ENCODE measurements at places on chromosomes 4 and X. TPM values are rescaled to one million over a fixed set of nuclear protein-coding genes. Genes with fewer than 3 reads are reported as not detected.

Gene CTAG1B
- not detected for total RNA-seq

Gene PF4V1
- total RNA-seq = not detected

Gene OPRPN
- not detected for total RNA-seq

Gene RHOXF1
- not detected for total RNA-seq

Gene BMP2K
- total RNA-seq = 29.8 TPM

Gene SPANXN3
- not detected for total RNA-seq

Gene ANAPC4
- 13.5 TPM for total RNA-seq

Gene NAA11
- total RNA-seq = not detected

Gene GAGE2A
- total RNA-seq = not detected

Gene MSANTD1
- total RNA-seq = 0.51 TPM

Gene KCTD8
- total RNA-seq = 0.19 TPM

Gene NOX1
- total RNA-seq = not detected

Gene P2RY4
- total RNA-seq = not detected

Gene DKK2
- total RNA-seq = 1.9 TPM

Gene ENOX2
- total RNA-seq = 14.7 TPM

Gene TRPC5OS
- total RNA-seq = not detected

Gene F8A2
- not detected for total RNA-seq

Gene UGT2B11
- not detected for total RNA-seq

- DNase-seq = no peak
Measured at GRCh38 chr4:184448141-184448540, 26.2 kb downstream of the IRF2 start.

DNA sequence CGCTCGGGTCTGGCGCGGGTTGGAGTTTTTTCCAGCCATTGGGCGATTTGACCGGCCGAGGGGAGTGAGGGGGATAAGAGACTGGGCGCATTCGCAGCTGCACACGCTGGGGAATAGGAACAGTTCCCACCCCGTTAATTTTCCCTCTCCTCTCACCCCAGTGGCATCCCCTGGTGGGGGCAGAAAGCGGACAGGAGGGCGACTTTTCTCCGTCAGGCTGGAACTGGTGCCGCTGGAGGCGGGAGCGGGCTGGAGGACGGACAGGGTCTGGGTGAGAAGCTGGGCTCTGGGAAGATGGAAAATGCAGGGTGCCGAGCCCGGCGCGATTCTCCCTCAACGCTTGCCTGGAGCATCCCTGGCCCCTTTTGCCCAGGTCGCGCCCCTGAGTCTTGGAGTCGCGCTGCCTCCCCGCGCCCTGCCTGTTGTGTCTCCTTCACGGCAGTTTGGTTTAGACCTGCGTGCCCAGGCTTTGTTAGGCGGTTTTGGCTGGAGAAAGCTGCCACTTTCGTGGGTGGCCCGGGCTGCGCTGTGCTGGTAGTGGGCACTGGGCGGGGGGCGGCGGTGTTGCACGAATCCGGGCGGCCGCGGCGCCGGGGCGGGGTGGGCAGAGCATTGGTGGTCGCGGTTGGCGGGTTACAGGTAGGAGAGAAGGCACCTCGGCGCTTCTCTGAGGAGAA, 2.0 kb downstream of the ADGRL3 start:
- peak; percentile 63 for DNase-seq

DNA sequence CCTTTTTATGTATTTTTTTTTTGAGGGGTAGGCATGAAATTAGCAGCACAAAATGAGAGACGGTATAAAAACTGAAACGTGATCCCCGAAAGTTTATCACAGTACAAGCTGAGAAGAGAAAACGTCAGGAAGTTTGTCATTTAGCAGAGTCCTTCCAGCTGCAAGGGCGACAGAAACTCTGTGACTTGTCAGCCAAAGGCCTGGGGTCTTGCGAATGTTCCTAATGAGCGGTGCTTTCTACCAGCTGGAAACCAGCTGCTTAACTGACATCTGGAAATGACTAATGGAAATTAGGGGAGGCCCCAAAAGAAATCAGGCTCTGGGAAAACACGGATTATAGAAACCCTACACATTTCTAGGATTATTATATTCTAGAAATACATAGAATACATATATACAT, 66.5 kb downstream of the CHRNA9 start:
- DNase-seq = no peak

GRCh38 chr4:6417516-6418050, 54.8 kb downstream of the PPP2R2C start:
- peak; percentile 44 for DNase-seq

DNA sequence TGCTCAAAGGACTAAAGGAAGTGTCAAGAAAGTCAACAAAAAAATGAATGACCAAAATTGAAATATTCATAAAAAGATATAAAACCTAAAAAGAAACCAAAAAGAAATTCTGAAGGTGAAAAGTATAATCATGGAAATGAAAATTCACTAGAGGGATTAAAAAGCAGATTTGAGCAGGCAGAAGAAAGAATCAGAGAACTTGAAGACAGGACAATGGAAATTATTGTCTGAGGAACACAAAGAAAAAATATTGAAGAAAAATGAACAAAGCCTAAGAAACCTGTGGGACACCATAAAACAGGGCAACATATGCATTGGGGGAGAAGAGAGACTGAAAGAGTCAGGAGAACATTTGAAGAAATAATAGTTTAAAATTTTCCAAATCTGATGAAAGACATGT, 9.9 kb upstream of the SPON2 start:
- no peak for DNase-seq

- DNase-seq = no peak
Measured at GRCh38 chr4:27643101-27643500, 782.5 kb downstream of the STIM2 start.

DNA sequence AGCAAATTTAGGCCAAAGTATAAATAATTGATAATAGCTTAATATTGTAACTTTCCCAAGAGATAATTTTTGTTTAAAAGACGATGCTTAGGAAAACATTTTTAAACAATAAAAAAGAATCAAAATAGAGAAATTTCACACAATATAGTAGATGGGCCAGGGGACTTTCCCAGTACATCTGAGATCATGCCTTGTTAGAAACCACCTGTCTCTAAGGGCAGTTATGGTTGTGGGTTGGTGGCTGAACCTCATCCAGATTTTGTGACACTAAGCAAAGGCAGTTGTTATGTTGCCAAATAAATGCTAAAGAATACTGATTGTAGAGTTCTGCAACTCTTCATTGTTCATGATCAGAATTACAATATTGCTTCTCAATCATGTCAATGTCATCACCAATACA, 270.6 kb downstream of the BANK1 start:
- no peak for DNase-seq

GRCh38 chrX:65894133-65894532, 145.7 kb downstream of the VSIG4 start:
- DNase-seq = no peak

DNA sequence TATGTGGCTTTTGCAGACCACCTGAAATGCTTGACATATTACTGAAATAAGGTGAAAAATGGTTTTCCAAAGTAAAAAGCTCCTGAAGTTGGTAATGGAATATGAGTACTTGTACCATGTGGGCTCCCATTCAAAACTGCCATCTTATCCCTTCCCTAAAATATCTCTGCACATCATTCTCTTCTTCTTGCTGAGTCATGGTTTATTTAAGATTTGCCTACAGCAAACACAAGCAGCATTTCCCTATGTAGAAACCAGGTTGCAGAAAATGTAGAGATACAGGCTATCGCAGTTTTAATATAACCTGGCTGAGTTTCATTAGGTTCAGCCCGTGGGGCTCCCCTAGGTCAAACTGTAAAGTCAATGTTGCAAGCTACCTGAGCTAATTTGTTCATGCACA, 270.1 kb downstream of the NLGN4X start:
- no peak for DNase-seq

- no peak for DNase-seq
Measured at GRCh38 chr4:138389976-138390685, 148.0 kb upstream of the SLC7A11 start.

- DNase-seq = peak; percentile 42
Measured at GRCh38 chr4:3477750-3478430, 14.8 kb downstream of the DOK7 start.

DNA sequence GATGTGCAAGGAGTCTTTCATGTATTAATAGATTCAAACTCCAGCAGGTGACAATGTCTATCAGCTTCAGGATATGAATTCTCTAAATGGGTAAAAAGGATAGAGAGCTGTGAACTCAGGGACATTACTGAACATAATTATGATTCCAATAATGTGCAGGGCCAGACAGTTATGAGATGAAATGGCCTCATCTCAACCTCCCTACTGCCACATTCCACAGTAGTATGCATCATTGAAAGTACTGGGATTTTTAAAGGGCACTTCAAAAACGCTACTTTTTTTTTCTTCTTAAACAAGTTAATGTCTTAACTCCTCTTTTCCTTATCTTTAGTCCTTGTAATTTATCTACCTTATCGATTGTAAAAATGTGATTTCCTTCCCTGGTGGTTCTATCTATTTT, 202.0 kb downstream of the APBB2 start:
- no peak for DNase-seq

GRCh38 chrX:86002076-86002896, 45.1 kb downstream of the CHM start:
- no peak for DNase-seq

DNA sequence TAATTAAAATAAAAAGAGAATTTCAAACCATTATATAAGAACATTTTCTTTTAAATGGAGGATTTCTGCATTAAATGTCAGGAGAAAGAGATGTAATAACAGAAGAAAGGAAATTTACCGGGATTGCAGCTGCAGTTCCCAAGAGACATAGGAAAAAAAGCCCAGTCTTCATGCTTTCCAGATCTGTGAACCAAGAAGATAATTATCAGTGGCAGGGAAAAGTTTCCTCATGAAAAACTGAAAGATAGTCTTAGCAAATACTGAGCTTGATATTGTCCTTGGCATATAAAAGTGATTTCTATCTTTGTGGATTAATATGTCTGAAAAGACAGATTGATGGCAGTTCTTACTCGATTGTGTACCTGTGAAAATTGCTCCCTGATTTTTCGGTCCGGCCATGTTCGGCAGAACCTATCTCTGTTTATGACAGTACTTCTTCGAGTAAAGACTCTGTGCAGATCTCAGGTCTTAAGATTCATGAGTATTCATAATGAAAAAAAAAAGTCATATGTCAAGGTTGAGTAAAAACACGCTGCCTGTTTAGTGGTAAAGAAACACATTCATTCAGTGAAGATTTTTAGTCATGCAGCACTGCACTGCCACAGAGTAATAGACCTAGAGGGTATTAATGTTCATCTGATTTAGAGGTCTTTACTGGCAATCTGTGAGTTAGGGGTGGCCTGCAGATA, 29.6 kb downstream of the SPARCL1 start:
- DNase-seq = no peak

GRCh38 chrX:119618439-119618838, 12.2 kb upstream of the NKRF start:
- DNase-seq = peak; percentile 66

- no peak for DNase-seq
Measured at GRCh38 chr4:187798385-187798784, 197.2 kb upstream of the ZFP42 start.

GRCh38 chr4:5921101-5921980, 28.5 kb upstream of the CRMP1 start:
- no peak for DNase-seq

GRCh38 chrX:119190091-119190681, 45.9 kb upstream of the PGRMC1 start:
- no peak for DNase-seq

- no peak for DNase-seq
Measured at GRCh38 chr4:185656467-185656931, 121.2 kb upstream of the PDLIM3 start.

GRCh38 chr4:189941005-189941450, 356 bp downstream of the FRG1 start:
- DNase-seq = no peak

GRCh38 chr4:119010909-119011606, 122.4 kb downstream of the SYNPO2 start:
- DNase-seq = no peak

- no peak for DNase-seq
Measured at GRCh38 chr4:26984896-26985295, 124.3 kb downstream of the STIM2 start.

- no peak for DNase-seq
Measured at GRCh38 chr4:8185295-8185694, 13.8 kb upstream of the SH3TC1 start.
